ENCODE measurements at places on chromosomes 5 and 9. TPM values are rescaled to one million over a fixed set of nuclear protein-coding genes. Genes with fewer than 3 reads are reported as not detected.

FUT7 gene
- 0.85 TPM for total RNA-seq

NEUROG1 gene
- not detected for total RNA-seq

ZER1 gene
- 16.2 TPM for total RNA-seq

PCDHGC3 gene
- total RNA-seq, result not detected

FGF18 gene
- not detected for total RNA-seq

GPR150 gene
- total RNA-seq, result 0.50 TPM

IL7R gene
- 169 TPM for total RNA-seq

PDGFRB gene
- total RNA-seq, result 0.34 TPM

SPAG8 gene
- total RNA-seq, result 1.1 TPM

EEIG1 gene
- 58.0 TPM for total RNA-seq

SMIM33 gene
- 1.5 TPM for total RNA-seq

ENC1 gene
- total RNA-seq, result 0.29 TPM

CARD9 gene
- total RNA-seq, result 1.4 TPM

TICAM2 gene
- 0.40 TPM for total RNA-seq

LPAR1 gene
- not detected for total RNA-seq

PNPLA7 gene
- 3.1 TPM for total RNA-seq

FOXD4L4 gene
- total RNA-seq, result 0.12 TPM

RBM27 gene
- 19.3 TPM for total RNA-seq

RNF180 gene
- total RNA-seq, result not detected

PSAT1 gene
- 137 TPM for total RNA-seq

IFNA1 gene
- not detected for total RNA-seq

PLCXD3 gene
- not detected for total RNA-seq

ENG gene
- 12.2 TPM for total RNA-seq

FOXI1 gene
- not detected for total RNA-seq

BDP1 gene
- 23.7 TPM for total RNA-seq

MSX2 gene
- total RNA-seq, result not detected

IFNA2 gene
- total RNA-seq, result not detected

ARID3C gene
- 0.14 TPM for total RNA-seq

CDC14B gene
- total RNA-seq, result 2.3 TPM

BTNL8 gene
- total RNA-seq, result not detected

PCDHA9 gene
- not detected for total RNA-seq

SLC25A46 gene
- 35.4 TPM for total RNA-seq

DMRTA1 gene
- total RNA-seq, result not detected

PCDHB14 gene
- total RNA-seq, result not detected

NRG2 gene
- total RNA-seq, result not detected

NTRK2 gene
- 0.45 TPM for total RNA-seq

FGD3 gene
- 41.3 TPM for total RNA-seq

INSYN2B gene
- total RNA-seq, result not detected

SLC1A3 gene
- total RNA-seq, result not detected

PFN3 gene
- total RNA-seq, result not detected

FABP6 gene
- not detected for total RNA-seq

SARDH gene
- total RNA-seq, result 6.5 TPM

C5 gene
- 2.7 TPM for total RNA-seq

ADAMTSL2 gene
- 0.05 TPM for total RNA-seq

IL31RA gene
- 0.29 TPM for total RNA-seq

ZMAT2 gene
- 53.4 TPM for total RNA-seq

CCDC192 gene
- total RNA-seq, result not detected

DEPDC1B gene
- 33.6 TPM for total RNA-seq

CYLC2 gene
- not detected for total RNA-seq

TERT gene
- 7.3 TPM for total RNA-seq

REEP2 gene
- total RNA-seq, result 6.1 TPM

NR6A1 gene
- total RNA-seq, result 0.61 TPM

TEX48 gene
- 1.2 TPM for total RNA-seq

C9orf85 gene
- 7.5 TPM for total RNA-seq

TIMD4 gene
- total RNA-seq, result 3.1 TPM

HTR4 gene
- total RNA-seq, result not detected

FAM221B gene
- total RNA-seq, result not detected

PCDHAC2 gene
- total RNA-seq, result not detected

All from activated CD4-positive, alpha-beta memory T cell treated with anti-CD3 and anti-CD28 coated beads for 36 hours (primary cell).